Activated T-helper 1 cell treated with anti-CD3 and anti-CD28 coated beads, Interleukin-12 subunit alpha, Interleukin-12 subunit beta, Interleukin-2, Interleukin-4 antibody, amounts not matched to agents 30 ng/mL and 10 ng/mL and 1 ng/mL, durations not matched to agents 14 hours and 24 hours and 36 hours (primary cell): ENCODE measurements at places on chromosomes 6 and 20. TPM values are rescaled to one million over a fixed set of nuclear protein-coding genes. Genes with fewer than 3 reads are reported as not detected.

- no peak for DNase-seq
These were observed 39.9 kb downstream of the MYO6 start for GRCh38 chr6:75788894-75789293.

CYP39A1 gene
- total RNA-seq: not detected in 2 replicates

DNA sequence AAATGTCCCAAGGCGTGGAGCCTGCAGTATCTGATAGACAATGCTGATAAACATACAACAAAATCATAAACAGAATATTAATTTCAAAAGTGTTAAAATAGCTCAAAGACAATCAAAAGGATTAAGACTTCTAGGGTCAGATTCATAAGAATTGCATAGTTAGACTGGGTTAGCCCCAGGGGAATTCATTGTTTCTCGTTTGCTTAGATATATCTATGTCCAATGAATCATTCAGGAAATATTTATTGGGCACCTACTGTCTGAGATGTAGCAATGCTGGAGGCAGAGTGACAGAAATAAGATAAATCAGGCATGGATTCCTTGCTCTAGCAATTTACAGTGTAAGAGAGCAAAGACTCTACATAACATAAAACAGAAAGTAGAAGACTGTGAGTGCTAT lies 124.4 kb upstream of the PRL start:
- DNase-seq: no peak

DNA sequence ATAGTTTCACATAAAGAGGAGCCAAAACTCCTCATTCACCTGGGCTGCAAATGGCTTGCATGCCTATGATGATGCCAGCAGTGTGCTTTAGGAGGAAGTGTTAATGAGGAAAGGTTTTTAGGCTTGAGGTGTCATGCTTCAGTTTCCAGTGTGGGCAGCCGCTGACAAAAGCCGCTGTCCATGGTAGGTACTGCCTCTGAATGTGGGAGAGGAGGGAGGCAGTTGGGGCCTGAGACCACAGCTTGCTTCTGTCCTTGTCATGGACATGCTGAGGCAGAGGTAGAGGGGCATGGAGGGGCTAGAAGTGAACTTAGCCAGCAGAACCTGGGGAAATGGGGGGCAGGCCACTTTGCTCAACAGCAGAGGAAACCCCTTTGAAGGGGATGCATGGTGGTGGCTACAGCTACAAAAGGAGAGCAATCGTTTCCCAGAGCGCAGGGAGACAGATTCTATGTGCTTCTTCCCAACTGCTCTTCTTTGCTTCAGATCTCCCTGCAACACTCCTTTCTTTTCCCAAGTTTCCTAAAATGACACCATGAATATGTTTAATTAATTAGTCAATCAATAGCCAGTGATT lies 372.1 kb upstream of the CNR1 start:
- DNase-seq: no peak

NRSN1 gene
- total RNA-seq: not detected in 2 replicates

DNA sequence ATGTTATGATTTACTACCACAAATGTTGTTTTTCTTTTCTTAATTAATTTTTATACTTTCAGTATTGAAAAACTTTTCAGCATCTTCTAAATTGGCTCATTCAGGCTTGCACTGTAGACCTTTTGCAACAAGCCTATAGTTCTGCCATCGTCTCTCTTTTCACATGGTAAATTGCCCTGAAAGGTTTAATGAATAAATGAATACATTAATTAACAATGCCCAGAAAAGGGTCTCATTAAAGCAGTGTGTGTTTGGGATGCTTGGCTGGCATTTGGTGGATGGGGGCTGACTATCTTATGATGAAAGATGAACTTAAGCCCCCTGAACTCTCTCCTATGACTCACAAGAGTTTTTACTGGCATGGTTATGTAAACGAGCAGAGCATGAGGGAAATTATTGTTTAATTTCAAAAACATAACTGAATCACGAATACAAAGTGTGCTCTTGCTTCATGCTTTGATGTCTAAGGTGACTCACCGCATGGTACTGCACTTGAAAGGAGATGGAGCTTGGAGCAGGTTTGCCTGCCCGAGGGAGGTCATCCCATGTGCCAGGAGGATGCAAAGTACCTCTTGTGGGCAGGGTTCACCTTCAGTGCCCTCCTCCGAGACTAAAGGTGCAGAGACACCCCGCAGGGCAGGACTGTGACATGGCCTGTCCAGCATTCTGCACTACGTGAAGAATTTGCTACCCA lies 13.8 kb upstream of the PCK1 start:
- no peak for DNase-seq

DNA sequence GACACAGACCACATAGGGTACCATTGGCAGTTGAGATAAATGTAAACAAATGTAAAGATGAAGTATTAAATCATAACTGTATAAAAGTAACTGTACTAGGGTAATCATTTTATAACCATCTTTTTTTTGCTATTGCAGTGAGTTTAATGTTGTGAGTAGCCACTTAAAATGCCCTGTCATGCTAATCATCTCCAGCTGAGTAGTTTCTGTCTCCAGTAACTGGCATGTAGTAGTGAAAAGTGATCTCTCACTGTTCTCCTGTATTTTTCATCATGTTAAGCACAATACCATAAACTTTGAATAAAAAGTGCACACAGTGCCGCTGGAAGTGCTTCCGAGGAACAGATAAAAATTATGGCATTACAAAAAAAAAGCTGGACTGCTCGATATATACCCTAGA lies 45.0 kb upstream of the OPRM1 start:
- no peak for DNase-seq

DNA sequence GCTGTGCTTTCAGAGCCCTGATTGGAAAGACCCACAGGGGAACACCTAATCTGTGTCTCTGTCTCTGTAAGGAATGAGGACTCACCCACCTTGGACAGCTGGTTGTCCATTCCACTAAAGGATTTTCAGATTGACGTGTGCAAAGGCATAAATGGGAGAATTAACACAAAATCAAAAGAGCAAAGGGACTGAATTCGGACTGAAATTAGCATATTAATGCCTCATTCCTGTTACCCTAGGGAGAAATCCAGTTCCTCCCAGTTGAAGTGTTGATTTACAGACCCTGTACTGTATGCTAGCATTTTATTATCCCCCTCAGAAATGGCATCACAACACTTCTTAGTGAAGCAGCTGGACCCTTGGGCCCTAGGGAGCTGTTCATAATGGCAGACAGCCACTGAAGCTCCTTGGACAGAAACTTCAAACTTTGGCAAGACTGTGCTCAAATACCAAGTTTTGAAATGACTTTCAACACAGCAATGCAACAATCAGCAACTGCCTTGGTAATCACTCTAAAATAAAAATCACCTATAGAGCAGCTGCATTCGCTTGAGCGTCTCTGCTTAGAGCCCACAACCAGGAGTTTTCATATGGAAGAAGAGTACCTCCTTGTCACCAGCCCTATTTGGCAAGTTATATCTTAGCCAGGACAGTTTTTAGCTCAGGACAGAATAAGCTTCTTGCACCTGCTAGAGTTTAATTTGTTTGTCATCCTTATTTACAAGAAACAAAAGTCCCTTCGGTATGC lies 118.1 kb downstream of the TRDN start:
- DNase-seq: no peak

PCK1 gene
- not detected in 2 replicates for total RNA-seq

GRCh38 chr6:143055891-143056290 lies 4.8 kb upstream of the AIG1 start:
- no peak for DNase-seq

DNA sequence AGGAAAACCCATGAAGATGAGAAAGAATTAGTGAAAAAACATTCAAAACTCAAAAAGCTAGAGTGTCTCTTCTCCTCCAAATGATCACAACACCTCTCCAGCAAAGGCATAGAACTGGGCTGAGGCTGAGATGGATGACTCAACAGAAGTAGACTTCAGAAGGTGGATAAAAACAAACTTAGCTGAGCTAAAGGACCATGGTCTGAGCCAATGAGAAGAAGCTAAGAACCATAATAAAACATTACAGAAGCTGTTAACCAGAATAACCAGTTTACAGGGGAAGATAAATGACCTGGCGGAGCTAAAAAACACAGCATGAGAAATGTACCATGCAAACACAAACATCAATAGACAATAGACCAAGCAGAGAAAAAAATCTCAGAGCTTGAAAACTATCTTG lies 904.1 kb upstream of the MANEA start:
- no peak for DNase-seq

CALHM5 gene
- not detected in 2 replicates for total RNA-seq

DNPH1 gene
- 65.8 and 71.6 TPM in 2 replicates for total RNA-seq

GTSF1L gene
- total RNA-seq: 0.39 TPM in 1 of 2 replicates, not detected in the other

GRCh38 chr6:3405679-3406078 lies 51.2 kb downstream of the SLC22A23 start:
- DNase-seq: no peak

GRCh38 chr6:63789699-63790098 lies 154.1 kb downstream of the PHF3 start:
- DNase-seq: no peak

GRCh38 chr20:24731312-24731711 lies 217.8 kb upstream of the CST7 start:
- DNase-seq: no peak

HEBP2 gene
- total RNA-seq: 18.9 and 21.4 TPM in 2 replicates

GRCh38 chr20:32205110-32205842 lies 2.3 kb downstream of the PLAGL2 start:
- no peak for DNase-seq

- no peak for DNase-seq
These were observed 4.8 kb upstream of the DDX43 start for GRCh38 chr6:73389854-73390253.

- DNase-seq: no peak
These were observed 957.1 kb upstream of the EYS start for GRCh38 chr6:66664112-66664511.

SIRPB2 gene
- total RNA-seq: not detected in 2 replicates

DNA sequence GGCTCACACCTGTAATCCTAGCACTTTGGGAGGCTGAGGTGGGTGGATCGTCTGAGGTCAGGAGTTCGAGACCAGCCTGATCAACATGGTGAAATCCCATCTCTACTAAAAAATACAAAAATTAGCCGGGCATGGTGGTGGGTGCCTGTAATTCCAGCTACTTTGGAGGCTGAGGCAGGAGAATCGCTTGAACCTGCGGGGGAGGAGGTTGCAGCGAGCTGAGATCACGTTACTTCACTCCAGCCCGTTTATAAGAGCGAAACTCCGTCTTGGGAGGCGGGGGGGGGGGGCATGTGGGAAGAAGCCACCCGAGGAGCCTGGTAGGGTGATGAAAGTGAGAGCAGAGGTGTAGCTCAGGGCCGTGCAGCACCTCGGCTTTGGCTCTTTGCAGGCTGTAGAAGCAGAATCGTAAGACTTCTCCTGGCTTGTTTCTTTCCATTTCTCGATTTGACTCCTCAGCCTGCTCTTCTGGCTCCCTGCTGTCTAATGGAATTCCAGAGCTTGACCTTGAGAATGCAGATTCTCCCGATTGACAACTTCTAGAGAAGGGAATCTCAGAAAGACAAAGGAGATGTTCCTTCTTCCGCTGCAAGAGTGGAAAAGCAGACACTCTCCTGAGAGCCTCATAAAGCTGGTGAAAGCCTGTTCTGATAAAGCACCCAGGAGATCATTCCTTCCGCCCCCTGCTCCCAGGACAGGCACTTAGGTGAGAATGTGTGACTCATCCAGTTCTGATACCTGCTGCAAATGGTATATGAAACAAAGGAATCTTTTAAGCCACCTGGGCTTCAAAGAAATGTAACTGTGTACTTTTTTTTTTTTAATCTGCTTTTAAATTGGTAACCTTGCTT lies 26.0 kb upstream of the PPP1R16B start:
- no peak for DNase-seq

GRCh38 chr6:89610149-89610642 lies 28.4 kb downstream of the LYRM2 start:
- DNase-seq: peak; percentile 65

- no peak for DNase-seq
These were observed 7.9 kb downstream of the AGPAT4 start for GRCh38 chr6:161265975-161266374.

GRCh38 chr6:28134015-28134414 lies 7.7 kb upstream of the ZKSCAN8 start:
- no peak for DNase-seq

EFCAB8 gene
- total RNA-seq: 0.05 and 0.39 TPM in 2 replicates

DNA sequence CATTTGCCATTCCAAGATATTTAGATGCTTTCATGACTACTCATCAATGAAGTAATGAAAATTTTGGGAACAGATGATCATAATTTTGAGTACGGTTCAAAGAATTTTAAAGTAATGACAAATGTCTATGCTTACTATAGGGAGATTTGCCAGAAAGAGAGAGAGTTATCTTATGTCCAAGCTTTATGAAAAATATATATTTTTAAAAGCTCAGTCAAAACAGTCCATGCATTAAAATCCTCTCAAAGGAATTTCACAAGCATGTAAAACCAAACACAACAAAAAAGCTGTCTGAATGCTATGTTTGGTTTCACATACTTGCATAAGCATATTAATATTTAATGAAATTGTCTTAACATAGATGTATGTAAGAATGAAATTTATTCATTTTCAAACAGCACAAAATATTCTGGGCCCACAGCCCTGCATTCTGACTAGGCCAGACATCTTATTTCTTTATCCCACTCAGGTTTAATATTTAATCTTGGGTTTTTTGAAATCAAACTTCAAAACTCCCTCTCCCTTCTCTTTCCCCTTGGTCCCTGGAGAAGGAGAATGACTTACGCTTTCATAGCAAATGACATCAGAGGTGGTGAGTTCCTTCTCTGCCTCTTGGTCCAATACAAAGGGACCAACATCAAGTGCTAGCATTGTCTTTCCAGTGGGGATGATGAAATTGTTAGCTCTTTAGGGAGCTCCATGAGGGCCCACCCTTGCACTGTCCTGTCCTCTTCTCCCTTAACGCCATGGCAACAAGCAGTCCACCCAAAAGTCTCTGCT lies 94.2 kb downstream of the ADAT2 start:
- no peak for DNase-seq

DNA sequence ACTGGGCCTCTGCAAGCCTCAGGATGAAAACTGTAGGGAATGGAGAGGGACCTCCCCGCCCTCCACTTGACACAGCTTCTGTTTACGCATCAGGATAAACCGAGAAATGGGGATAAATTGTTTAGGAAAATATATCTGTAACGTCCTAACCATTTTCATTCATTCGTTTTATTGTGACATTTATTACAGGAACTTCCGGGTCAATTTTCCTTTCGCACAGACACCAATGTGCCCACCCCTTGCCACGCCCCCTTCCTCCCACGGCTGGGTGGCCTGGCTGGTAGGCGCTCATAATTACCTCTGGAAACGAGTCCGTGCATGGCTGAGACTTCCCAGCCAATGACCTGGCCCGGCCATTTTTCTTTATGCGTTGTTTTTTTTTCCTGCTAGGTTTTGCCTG lies 96.1 kb downstream of the BMP7 start:
- DNase-seq: no peak

- no peak for DNase-seq
These were observed 1008.3 kb downstream of the KIF16B start for GRCh38 chr20:15564981-15565380.

GCNT2 gene
- 2.0 and 3.0 TPM in 2 replicates for total RNA-seq

FOXA2 gene
- total RNA-seq: not detected in 2 replicates
